ENCODE measurements at places on chromosomes 7 and 10.

DNA sequence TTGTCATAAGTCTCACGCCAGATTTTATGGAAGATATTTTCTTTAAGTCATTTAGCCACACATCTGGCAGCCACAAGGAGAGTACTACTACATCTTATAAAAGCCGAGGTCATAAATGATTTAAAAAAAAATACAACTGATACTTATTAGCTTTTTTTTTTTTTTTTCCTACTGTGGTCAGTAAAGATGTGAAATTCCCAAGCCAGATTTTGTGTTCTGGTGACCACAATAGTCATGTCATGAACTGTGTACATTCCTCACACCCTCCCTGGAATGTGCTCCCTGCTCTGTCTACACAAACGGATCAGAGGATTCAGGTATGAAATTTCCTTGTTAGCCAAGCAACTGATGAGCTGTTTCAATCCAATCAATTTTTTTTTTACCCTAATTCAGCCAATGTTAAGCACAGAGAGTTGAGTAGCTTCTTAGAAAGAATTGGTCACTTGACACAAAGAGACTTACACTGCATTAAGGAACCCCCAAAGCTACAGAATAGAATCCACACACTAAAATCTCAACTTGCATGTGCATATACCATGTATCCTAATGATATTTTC is 54.7 kb downstream of the CHRM2 start:
- no peak for DNase-seq

GRCh38 chr10:60508831-60509230 is 119.2 kb upstream of the ANK3 start:
- no peak for DNase-seq

GRCh38 chr10:89580243-89580642 is 44.8 kb upstream of the SLC16A12 start:
- no peak for DNase-seq

DNA sequence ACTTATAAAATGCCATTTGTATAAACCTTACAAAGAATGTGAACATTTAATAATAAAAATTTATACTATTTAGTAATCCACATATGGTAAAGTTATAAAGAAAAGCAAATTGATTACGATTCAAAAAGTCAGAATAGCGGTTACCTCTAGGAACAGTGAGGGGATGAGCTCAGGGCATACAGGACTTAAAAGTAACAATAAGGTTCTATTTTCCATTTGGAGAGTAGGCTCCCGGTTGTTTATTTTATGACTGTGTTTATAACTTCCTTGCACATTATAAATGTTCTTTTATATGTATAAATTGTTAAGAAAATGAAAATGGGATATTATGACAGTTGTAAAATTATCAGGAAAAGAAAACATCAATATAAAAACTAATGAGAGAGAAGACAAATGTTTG is 135.7 kb downstream of the AVL9 start:
- DNase-seq, result no peak
